ENCODE measurements at places on chromosomes 6 and 20.

DNA sequence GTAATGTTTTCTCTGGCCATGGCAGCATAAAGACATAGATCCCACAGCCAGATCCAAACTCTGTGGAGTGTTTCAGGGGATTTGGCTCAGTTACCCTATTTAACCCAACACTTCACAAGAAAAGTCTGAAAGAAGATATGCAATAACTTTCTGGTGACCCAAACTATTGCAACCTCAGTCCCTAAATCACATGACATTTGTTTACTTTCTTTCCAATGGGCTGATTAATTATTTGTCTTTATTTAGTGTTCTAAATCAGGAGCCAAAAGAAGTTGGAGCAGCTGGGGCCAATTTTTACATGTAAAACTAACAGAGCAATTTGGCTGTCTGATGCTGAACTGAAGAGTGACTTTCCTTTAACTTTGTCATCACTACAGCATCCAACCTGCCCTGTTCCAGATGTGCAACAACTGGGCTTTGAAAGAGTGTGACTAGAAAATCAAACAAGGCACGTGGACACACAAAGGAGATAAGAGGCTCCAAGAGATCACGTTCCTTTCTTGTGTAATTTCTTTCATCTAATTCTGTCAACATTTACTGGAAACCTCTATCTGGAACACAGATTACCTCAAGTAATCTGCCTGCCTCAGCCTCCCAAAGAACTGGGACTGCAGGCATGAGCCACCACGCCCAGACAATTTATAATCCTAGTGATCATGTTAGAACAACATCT is 90.8 kb downstream of the TRMT11 start:
- peak; percentile 41 for DNase-seq

GRCh38 chr6:37135835-37136694 is 33.9 kb upstream of the PIM1 start:
- DNase-seq: no peak

- DNase-seq: peak; percentile 81
These were observed 131.2 kb upstream of the CDH4 start for GRCh38 chr20:61120595-61121515.

DNA sequence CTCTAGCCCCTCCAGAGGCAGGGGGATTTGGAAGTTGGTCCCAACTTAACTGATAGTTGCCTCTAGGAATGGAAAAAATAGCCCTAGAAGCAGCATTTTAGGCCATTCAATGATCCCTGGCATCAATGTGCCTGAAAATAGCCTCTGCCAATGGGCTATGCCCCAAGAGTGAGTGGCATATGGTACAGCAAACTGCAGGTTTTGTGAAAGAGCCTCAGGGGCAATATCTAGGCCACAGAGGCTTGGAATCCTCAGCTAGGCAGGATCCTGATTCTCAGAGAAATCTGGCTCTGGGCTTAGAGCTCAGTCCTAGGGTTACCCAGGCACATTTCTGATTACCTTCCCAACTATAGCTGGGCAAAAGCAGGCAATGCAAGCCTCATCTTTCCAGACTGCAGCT is 104.4 kb upstream of the MOCS1 start:
- DNase-seq: no peak

GRCh38 chr6:52552278-52552643 is 24.6 kb downstream of the TRAM2 start:
- DNase-seq: peak; percentile 52

GRCh38 chr20:904039-904545 is 12.0 kb downstream of the ANGPT4 start:
- no peak for DNase-seq

DNA sequence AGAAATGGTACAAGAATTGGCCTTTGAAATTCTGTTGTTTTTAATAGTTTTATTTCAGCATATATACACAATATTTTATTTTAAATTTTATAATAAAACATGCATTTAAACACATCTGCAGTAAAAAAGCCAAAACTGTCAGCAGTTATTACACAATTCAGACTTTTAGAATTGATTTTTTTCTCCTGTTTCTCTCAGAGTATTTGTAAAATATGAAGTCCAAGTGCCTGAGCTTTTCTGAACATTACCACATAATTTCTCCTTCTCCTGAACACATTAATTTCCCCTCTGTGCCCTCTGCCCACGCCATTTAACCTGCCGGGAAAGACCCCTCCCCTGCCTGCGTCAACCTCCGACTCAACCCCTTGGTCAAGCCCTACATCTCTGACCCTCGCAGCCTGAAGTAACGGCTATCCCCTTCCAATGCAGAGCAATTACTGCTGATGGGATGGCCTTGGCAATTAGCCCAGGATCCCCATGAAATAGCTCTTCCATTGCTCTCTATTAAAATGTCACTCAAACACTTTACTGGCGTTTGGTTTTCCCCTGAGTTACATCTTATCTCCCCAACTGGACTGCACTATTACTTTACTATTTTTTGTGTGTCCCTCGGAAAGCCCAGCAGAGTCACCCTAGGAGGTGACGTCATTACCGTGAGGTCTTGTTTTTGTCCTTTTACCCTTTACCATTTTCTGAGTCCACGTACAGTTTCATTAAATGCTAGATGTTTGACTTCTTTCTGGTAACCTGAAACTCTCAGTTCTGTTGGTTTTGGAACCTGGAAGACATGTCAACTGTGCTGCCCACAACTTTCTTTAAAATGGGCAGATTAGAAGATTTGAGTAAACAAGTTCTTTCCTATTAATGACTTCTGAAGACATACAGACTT is 146.7 kb upstream of the TAB2 start:
- no peak for DNase-seq

DNA sequence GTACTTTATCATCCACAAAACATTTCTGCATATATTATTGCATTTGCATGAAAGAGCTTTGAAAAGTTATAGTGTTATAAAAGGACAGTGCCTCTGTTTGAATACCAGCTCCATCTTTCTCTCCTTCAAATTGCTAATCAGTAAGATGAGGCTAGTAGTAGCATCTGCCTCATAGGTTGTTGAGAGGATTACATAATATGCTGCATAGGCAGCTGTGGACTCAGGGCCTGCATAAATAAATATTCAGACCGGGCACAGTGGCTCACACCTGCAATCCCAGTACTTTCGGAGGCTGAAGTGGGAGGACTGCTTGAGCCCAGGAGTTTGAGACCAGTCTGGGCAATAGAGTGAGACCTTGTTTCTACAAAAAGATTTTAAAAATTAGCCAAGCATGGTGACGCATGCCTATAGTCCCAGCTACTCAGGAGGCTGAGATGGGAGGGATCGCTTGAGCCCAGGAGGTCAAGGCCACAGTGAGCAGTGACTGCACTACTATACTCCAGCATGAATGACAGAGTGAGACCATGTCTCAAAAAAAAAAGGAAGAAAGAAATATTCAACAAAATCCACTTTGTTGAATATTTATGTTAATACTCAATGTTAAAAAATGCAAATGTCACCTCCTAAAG is 18.3 kb upstream of the SEC63 start:
- DNase-seq: peak; percentile 82

DNA sequence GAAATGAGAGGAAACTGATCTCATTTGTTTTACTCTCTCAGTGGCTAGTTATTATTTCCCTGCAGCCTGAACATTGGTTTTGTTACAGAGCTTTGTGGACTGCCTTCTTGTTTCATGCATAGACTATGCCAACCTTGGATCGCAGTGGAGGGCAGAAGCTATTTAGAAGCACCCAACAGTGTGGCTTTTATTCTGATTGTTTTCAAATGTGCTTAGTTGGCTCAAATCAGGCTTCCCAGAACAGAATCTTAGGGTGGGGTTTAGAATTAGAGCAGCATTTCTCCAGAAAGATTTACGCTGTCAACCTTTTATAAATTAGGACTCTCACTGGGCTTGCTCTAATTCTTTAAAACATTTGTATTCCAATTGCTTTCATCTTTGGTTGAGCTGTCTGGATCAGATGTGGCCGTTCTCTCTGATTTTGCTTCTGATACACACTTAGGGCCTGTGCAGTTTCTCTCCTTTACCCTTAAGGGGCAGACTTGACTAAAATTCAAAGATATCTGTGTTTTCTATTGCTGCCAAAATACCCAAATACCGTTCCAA is 210.3 kb downstream of the BCKDHB start:
- no peak for DNase-seq

GRCh38 chr6:139154881-139155547 is 20.1 kb downstream of the HECA start:
- DNase-seq: no peak

GRCh38 chr20:13130061-13130706 is 90.9 kb upstream of the ISM1 start:
- DNase-seq: no peak

DNA sequence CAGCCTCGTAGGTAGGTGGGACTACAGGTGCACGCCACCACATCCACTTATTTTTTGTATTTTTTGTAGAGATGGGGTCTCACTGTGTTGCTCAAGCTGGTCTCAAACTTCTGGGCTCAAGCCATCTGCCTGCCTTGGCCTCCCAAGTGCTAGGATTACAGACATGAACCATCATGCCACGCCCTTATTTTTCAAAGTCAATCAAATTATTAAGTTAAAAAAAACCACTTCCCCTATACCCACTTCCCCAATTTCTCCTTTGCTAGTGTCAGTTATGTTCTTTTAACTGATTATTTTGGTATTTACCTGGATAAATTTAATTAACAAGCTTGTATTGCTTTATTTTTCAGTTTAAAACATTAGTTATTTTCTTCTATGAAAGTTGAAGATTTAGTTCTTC is 49.6 kb downstream of the RIOK1 start:
- DNase-seq: no peak

- no peak for DNase-seq
These were observed 10.7 kb upstream of the MYLK2 start for GRCh38 chr20:31808481-31808880.

Data from NCI-H82 (cell line).